ENCODE measurements at places on chromosomes 13 and 19. TPM values are rescaled to one million over a fixed set of nuclear protein-coding genes. Genes with fewer than 3 reads are reported as not detected.

NOVA2 gene
- 19.7 TPM for total RNA-seq

CFAP97D2 gene
- total RNA-seq, result not detected

IL4I1 gene
- total RNA-seq, result not detected

RNF225 gene
- not detected for total RNA-seq

NRTN gene
- 0.25 TPM for total RNA-seq

ZNF649 gene
- total RNA-seq, result 21.6 TPM

GPC6 gene
- total RNA-seq, result 14.3 TPM

ZNF560 gene
- total RNA-seq, result 0.49 TPM

MTUS2 gene
- total RNA-seq, result 7.1 TPM

GRIN3B gene
- under 0.01 TPM for total RNA-seq

SLC25A41 gene
- 0.98 TPM for total RNA-seq

NLRP4 gene
- not detected for total RNA-seq

PRR36 gene
- total RNA-seq, result 7.4 TPM

RANBP3 gene
- total RNA-seq, result 31.0 TPM

ANKRD24 gene
- 8.9 TPM for total RNA-seq

IRGC gene
- total RNA-seq, result not detected

FXYD1 gene
- 0.74 TPM for total RNA-seq

GPR4 gene
- total RNA-seq, result 0.25 TPM

RAB3A gene
- total RNA-seq, result 44.7 TPM

SIGLEC7 gene
- total RNA-seq, result 0.49 TPM

NCAN gene
- 238 TPM for total RNA-seq

FLT1 gene
- 16.2 TPM for total RNA-seq

ZNF565 gene
- total RNA-seq, result 18.4 TPM

CBY2 gene
- total RNA-seq, result not detected

SIGLEC10 gene
- total RNA-seq, result 1.2 TPM

CRTC1 gene
- total RNA-seq, result 13.3 TPM

SAFB gene
- 79.7 TPM for total RNA-seq

ZNF419 gene
- 19.9 TPM for total RNA-seq

CRB3 gene
- 0.25 TPM for total RNA-seq

GRK1 gene
- total RNA-seq, result 1.2 TPM

GJB2 gene
- total RNA-seq, result 4.4 TPM

HRC gene
- 0.25 TPM for total RNA-seq

TLE6 gene
- total RNA-seq, result 0.98 TPM

ZNF101 gene
- total RNA-seq, result 5.2 TPM

SYT3 gene
- total RNA-seq, result 22.9 TPM
